ENCODE measurements at places on chromosomes 6 and 20. TPM values are rescaled to one million over a fixed set of nuclear protein-coding genes. Genes with fewer than 3 reads are reported as not detected.

Gene CNR1
- total RNA-seq, result under 0.01 TPM

Gene PGK2
- not detected for total RNA-seq

Gene EEF1A2
- total RNA-seq, result 1.3 TPM

Gene MYB
- 0.43 TPM for total RNA-seq

Gene PDE10A
- total RNA-seq, result 2.0 TPM

Gene CST1
- total RNA-seq, result 75.0 TPM

Gene ANGPT4
- total RNA-seq, result not detected

Gene PPARD
- 11.6 TPM for total RNA-seq

Gene TMEM74B
- not detected for total RNA-seq

Gene CTCFL
- under 0.01 TPM for total RNA-seq

Gene CRYBG1
- total RNA-seq, result 3.1 TPM

Gene TULP4
- 87.9 TPM for total RNA-seq

Gene TP53RK
- 23.9 TPM for total RNA-seq

Gene CLIC5
- not detected for total RNA-seq

Gene GLP1R
- not detected for total RNA-seq

Gene C6orf132
- total RNA-seq, result 2.3 TPM

Gene SEMG2
- total RNA-seq, result not detected

Gene HNF4A
- total RNA-seq, result not detected

Gene AGPAT4
- 13.5 TPM for total RNA-seq

Gene IRAK1BP1
- total RNA-seq, result 2.0 TPM

Gene SLCO4A1
- total RNA-seq, result 6.6 TPM

Gene PNRC1
- total RNA-seq, result 107 TPM

Gene TREM1
- 0.29 TPM for total RNA-seq

Gene ZNF322
- total RNA-seq, result 11.6 TPM

Gene TXLNB
- total RNA-seq, result under 0.01 TPM

Gene ADGB
- not detected for total RNA-seq

Gene GSTA3
- total RNA-seq, result not detected

Gene CCM2L
- not detected for total RNA-seq

Gene RGS17
- total RNA-seq, result 4.6 TPM

Gene GABRR1
- not detected for total RNA-seq

Gene GGT7
- 14.9 TPM for total RNA-seq

Gene CAP2
- 35.4 TPM for total RNA-seq
